ENCODE measurements at places on chromosomes 1 and 21.

DNA sequence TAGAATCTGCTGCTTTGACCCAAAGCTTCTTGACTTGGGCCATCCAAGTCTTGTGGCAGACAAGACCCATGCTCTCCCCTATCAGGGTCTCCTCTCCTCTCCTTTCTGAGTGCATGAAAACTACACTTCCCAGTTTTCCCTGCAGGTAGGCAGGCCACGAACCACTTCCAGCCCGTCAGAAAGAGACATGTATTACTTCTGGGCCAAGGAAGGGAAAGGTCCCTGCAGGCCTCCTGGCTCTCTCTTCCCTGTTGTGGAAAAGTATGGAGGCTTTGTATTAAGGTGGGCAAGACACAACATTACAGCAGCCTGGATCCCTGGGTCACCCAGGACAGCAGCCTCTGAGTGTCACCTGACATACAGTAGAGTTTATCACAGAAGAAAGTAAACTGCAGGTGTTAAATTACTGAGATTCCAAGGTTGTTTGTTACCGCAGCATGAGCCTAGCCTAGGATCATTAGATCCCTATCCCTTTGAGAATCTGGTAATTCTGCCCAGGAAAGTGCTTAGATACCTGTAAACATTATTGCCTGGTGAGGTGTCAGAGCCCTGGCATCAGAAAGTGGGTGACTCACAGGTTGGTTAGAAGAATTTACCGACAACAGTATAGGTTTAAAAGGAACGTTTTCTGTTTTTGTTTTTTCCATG is 717.3 kb downstream of the MATN1 start:
- no peak for DNase-seq

DNA sequence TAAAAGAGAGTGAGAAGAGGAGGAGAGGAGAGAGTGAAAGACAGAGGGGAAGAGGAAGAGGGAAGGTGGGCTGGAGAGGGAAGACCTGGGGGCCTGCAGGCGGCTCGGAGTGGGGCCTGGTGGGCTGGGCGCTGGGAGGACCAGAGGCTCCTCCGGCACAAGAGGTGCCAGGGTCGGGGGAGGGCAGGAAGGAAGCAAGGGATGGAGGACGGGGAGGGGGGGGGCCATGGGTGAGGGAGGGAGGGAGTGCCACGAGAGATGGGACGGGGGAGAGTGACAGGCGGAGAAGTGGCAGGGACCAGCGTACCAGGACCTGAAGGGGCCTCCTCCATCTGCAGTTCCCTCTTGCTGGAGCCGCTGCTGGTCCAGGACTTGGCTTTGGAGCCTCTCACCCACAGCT is 87.7 kb downstream of the CASZ1 start:
- DNase-seq: no peak

DNA sequence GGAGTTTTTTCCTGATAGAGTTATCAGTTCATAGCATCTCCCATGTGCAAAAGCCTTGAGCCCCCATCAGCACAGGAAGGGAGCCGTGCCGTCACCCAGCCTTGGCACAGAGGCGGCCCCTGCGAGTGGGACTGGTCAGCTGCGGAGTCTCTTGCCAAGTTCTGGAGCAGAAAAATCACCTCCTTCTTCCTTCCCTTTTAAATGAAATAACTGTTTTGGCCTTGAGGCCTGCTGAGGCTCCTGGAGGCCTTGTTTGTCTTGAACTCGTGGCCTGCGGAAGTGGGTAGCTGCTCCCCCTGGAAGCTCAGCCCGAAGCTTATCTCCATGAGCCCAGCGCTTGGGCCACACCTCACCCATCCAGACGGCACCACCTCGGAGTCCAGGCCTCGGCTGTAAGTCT is 145.7 kb upstream of the TMEM51 start:
- no peak for DNase-seq

GRCh38 chr21:42374864-42375499 is 8.6 kb upstream of the TFF1 start:
- DNase-seq: no peak

GRCh38 chr1:109793486-109794318 is 30.0 kb upstream of the EPS8L3 start:
- DNase-seq: no peak

- no peak for DNase-seq
Observed at GRCh38 chr1:6347641-6348487, 45.7 kb downstream of the ACOT7 start.

Measured in AG04450 (cell line).